DMS79 (cell line): ENCODE measurements at places on chromosomes 16 and 17.

DNA sequence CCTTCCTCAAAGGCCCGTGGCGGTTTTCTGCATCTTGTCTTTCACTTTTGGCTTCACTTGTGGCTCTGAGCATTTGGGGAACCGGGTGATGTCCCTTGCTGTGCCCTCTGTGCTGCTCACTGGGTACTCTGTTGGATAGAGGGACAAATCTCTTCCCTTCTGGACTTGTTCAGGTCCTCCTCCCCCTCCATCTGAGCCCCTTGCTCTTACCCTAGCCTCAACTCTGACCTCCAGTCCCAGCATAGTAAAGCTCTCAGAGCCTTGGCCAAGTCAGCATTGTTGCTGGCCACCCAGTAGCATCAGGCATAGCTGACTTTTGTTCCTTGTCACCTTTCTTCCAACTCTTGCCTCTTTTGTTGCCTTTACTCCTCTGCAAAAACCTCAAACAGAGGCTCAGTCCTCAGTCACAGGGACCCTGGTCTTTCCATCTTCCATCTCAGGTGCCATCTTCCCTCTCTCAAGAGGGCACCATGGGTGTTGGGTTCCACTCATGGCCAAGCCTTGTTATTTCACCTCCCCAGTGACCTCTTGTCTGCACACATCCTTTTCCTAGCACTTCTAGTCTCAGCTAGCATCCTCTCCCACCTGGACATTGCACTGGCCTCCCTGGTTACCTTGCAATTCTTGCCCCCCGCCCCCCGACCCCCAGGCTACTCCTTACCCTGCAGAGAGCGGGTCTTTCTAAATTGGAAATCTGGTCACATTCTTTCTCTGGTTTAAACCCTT, 393 bp upstream of the PSMB10 start:
- DNase-seq: no peak

- DNase-seq: no peak
Observed at GRCh38 chr16:1923299-1924034, 5.3 kb upstream of the HS3ST6 start.

GRCh38 chr17:3603870-3604259, 5.3 kb downstream of the TRPV1 start:
- no peak for DNase-seq

- DNase-seq: no peak
Observed at GRCh38 chr17:16975277-16975651, 3.3 kb upstream of the TNFRSF13B start.

DNA sequence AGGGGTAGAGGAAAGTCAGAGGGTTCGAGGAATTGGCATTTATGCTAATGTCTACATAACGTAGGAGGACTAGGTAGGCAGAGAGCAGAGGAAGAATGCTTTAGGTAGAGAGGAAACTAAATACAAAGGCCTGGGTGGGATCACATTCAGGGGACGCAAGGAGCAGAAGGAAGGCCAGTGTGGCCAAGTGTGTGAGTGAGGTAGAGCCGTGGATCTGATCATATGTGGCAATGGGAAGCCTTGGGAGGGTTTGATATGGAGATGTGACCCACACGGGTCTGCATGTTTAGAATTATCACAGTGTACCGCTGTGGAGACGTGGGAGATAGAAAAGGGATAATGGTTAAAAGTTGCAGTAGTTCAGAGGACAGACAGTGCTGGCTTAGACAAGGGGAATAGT, 43.1 kb downstream of the HLF start:
- no peak for DNase-seq

DNA sequence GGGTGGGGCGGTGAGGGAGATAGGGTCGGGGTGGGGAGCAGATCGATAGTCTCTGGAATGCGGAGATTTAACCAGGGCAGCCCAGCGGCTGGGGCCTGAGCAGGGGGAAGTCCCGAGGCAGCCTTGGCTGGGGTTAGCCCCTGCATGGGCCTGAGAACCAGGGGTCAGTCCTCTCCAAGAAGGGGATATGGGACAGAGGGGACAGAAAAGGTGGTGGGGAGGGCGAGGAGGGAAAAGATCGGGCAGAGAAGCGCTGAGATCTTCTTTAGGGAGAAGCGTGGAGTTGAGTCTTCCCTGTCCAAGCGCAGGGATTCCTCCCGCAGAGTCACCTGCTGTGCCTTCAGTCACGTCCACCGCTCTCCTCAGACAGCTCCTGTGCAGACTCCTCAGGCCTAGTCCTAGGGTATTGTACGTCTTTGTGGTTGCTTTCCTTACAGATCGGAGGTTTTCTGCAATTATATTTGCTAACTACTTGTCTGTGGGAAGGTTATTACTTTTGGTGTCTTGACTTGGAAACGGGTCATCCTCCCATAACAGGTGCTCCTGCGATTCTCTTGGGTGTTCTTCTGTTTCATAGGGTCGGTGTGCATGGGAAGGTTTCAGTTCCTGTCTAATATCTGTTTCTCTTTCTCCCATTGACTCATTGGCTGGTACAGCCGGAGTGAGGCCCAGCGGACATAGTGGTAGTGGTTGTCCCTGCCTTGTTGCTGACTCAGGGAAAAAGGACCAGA, 952 bp downstream of the CD300A start:
- DNase-seq: no peak

DNA sequence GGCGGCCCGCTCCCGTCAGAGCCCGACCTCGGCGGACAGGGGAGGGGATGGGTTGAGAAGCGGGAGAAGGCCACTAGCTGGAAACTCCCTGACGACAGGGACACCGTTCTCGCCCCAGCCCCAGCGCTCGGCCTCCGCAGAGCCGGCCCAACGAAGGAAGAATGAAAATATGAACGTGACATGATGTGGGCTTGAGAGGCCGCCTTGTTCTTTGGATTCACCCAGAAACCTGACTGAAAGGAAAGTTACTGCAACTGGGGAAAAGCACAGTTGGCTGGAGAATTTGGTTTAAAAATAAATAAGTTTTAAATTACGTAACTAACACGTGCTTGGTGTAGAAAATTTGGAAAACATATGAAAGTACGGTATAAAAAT, 21.1 kb downstream of the NPTX1 start:
- no peak for DNase-seq
